Activated CD4-positive, alpha-beta T cell treated with anti-CD3 and anti-CD28 coated beads for 36 hours (primary cell): ENCODE measurements at places on chromosomes 12 and 14. TPM values are rescaled to one million over a fixed set of nuclear protein-coding genes. Genes with fewer than 3 reads are reported as not detected.

CLEC14A gene
- not detected for total RNA-seq

GRCh38 chr12:100753837-100754236, 40.7 kb upstream of the ANO4 start:
- peaks cover 3% of the 10 kb centered on the region for H3K27me3 ChIP-seq
- no peak overlapping the region for H3K27ac ChIP-seq
- no peaks in the 10 kb centered on the region for H3K36me3 ChIP-seq

GRCh38 chr12:466762-467161, 7.0 kb downstream of the B4GALNT3 start:
- H3K27me3 ChIP-seq, result peaks cover 4% of the 10 kb centered on the region
- no peak overlapping the region for H3K4me3 ChIP-seq
- no peak for DNase-seq
- H3K27ac ChIP-seq, result no peak overlapping the region

GRCh38 chr12:132279930-132280329, 49.5 kb downstream of the GALNT9 start:
- no peaks in the 10 kb centered on the region for H3K36me3 ChIP-seq
- peaks cover 18% of the 10 kb centered on the region for H3K27me3 ChIP-seq
- DNase-seq, result no peak
- no peak overlapping the region for H3K27ac ChIP-seq
- no peaks in the 10 kb centered on the region for H3K4me1 ChIP-seq

DNA sequence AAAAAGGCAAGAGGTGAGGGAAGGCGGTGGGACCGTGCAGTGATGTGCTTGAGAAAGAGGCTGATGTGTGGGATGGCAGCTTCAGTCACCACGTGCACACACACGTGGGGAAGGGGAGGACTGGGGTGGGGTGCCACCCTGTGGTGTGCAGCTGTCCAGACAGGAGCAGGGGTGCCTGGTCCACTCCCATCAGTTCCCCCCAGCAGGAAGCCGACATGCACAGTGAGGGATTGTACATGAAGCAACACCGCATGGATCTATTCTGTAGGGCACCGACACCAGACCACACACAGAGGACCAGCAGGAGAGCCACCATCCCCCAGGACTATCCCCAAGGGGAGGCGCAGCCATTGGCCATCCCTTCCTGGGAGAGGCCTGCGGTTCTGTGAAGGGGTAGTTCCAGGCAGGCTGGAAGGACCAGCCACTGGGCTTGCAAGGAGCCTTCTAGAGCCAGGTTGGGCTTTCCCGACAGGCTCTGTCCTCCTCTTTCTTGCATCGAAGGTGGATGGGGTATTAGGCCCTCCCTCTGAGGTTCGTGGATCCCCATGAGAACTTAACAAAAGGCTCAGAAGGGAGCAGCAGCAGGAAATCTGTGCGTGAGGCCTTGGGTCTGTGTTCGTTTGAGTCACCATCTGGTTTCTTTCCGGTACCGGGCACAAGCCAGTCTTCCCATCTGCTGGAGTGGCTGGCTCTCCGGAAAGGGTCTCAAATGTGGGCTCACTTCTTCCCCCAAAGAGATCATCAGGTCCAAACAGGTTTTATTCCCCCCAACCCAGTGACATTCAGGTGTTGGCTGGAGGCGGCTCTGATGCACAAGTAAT, 59.8 kb downstream of the PLEKHG3 start:
- H3K4me1 ChIP-seq, result peaks cover 35% of the 10 kb centered on the region
- H3K36me3 ChIP-seq, result no peaks in the 10 kb centered on the region
- peak; percentile 30 for DNase-seq
- H3K27me3 ChIP-seq, result no peaks in the 10 kb centered on the region
- H3K4me3 ChIP-seq, result peak overlapping the region; percentile 42

- H3K27me3 ChIP-seq, result no peaks in the 10 kb centered on the region
- H3K4me3 ChIP-seq, result no peak overlapping the region
- DNase-seq, result no peak
- H3K4me1 ChIP-seq, result peaks cover 46% of the 10 kb centered on the region
Measured at GRCh38 chr14:102370305-102370809, 7.6 kb downstream of the TECPR2 start.

- peak overlapping the region; percentile 93 for H3K4me3 ChIP-seq
- H3K27ac ChIP-seq, result peak overlapping the region; percentile 96
- H3K4me1 ChIP-seq, result peaks cover 38% of the 10 kb centered on the region
- H3K36me3 ChIP-seq, result peaks cover 55% of the 10 kb centered on the region
- no peaks in the 10 kb centered on the region for H3K27me3 ChIP-seq
- no peak for DNase-seq
Measured at GRCh38 chr12:12725956-12726554, 8.9 kb downstream of the CDKN1B start.
